ENCODE measurements at places on chromosomes 5 and 9.

DNA sequence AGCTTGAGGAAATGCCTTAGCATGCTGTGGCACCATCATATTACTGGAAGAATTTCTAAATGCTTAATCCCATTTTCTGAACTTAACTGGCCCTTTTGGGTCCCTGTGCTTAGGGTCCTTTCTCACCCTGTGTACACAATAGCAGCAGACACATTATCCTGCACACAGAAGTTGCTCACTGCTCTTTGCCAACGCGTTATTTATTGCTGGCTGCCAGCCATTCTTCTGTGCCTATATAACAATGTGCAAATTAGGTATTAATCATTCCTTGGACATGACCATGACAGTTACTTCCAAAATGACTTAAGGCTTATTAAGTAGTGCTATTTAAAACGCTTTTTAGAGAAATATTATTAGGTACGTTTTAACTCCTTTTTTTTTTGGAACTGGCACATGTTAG lies 134.7 kb downstream of the FBN2 start:
- no peak for DNase-seq

GRCh38 chr9:38041564-38042243 lies 27.3 kb downstream of the SHB start:
- DNase-seq, result no peak

- no peak for DNase-seq
Measured at GRCh38 chr9:77453825-77454647, 194.1 kb downstream of the GNA14 start.

DNA sequence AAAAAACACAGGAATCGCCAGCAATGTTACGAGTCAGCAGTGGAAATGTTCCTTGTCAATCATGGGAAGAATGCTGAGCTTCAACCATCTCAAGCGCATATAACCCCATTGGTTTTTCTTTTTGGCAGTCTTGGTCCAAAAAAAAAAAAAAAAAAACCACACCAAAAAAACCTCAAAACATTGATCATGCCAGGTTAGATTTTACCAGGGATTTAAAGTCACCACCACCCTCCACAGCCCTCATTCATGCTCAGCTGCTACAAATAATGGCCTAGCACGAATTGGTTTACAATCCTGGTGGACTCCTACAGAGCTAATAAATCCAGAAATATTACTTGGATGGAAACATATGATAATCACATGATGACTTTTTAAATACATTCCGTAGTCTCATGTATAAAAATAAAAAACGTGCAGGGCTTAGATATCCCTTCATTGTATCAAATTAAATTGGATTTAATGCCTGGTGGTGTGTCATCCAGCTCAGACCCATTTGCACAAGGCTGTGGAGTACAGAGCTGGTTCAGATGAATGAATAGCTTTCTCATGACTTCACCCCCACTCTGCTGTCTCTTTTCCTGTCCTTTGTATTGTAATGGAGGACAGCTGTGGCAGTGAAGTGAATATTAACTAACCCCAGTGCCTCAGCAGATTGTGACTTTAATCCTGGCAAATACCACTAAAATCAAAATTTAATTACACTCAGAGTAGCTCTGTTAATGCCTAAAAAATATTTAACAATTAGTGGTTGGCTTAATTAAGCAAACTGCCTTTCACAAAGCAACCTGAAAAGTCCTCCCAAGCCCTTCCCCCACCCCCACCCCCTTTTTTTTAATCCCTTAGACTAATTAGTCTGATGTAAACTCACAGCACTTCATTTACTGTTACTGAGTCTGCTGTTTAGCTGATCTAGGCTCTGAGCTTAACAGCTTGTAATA lies 626.5 kb upstream of the ZNF608 start:
- DNase-seq, result peak; percentile 21

- DNase-seq, result no peak
Measured at GRCh38 chr5:18534119-18534518, 899.9 kb downstream of the TAF11L14 start.

DNA sequence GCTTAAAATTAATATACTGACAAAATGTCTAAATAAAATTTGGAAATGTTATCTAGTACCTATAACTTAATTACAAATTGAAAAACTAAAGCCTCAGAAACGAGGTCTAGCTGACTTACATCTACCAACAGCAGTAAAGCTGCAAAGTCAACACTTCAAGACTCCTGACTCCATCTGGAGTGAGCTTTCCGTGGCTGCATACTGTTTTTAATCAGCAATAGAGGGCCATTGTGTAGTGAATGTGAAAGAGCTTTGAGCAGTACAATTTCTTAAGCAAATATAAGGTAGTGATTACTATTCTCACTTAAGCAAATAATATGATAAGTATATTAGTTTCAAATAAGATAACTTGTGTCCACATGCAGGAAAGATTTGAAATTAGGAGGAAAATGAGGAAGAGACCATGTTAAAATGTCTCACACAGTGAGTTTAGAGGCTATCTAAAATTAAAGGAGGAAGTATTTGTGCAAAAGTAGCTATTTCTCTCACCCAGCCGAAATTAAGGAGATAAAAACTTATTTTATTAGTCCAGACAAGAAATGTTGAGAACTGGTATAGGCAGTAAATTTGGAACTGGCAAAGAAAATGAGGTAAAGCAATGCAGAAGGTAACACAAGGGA lies 6.4 kb downstream of the SPINK6 start:
- no peak for DNase-seq

GRCh38 chr9:107883496-107884124 lies 394.0 kb upstream of the KLF4 start:
- DNase-seq, result no peak

DNA sequence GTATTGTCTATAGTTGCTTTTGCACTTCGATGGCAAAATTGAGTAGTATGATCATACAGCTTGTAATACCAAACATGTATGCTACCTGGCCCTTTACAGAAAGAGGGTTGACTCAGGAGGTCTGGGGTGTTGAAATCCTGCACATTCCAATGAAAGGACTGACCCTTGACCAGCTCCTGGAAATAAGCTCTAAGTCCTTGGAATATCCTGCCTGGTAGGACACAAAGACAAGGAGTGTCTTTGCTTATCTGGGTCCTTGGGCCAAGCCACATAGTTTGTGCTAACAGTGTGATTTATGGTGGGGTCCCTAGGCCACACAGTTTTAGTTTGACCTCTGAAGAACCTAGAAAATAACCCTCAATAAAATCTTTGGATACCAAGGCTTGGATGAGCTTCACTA lies 89.3 kb upstream of the FTMT start:
- DNase-seq, result no peak

DNA sequence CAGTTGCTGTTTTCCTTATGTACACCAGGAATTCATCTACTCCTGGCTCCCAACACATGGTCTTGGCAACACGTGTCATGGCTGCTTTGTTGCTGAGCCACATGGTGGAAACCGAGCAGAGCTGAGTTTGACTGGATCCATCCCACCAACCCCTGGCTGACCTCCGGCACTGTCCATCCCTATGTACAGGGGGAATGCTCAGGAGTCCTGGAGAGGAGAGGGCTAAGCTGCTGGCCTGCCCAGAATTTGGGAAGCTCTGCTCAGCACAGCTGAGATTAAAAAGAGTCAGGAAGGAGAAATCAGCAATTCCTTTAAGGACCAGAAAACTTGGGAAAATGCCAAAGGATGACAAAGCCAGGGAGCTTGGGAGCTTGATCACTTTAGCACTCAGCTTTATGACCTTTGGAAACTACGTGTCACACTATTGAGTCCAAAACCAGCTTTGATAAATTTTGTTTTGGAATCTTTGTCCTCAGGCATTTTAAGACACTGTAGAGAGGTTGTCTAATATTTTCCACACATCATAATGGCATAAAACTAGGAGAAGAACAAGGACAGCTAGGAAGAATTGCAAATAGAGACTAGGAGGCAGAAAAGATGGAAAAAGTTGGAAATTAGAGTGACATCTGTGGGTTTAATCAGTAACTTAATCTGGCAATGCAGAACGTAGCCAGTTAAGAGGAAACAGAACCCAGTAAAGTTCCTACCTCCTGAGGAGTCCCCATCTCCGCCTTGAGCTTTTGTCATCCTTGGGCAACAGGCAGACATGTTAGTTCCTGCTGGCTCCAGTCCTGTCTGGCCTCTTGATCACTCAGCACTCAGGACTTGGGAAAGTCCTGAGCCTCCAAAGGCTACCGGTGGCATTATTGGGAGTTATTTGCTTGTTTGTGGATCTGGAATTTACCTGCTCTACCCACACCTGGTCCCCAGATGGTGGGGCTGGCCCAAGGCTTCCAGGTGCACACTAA lies 62.5 kb upstream of the PLPP1 start:
- DNase-seq, result no peak

- DNase-seq, result no peak
Measured at GRCh38 chr5:32505756-32506155, 61.2 kb upstream of the ZFR start.

GRCh38 chr5:172999372-172999973 lies 15.9 kb downstream of the ATP6V0E1 start:
- no peak for DNase-seq

DNA sequence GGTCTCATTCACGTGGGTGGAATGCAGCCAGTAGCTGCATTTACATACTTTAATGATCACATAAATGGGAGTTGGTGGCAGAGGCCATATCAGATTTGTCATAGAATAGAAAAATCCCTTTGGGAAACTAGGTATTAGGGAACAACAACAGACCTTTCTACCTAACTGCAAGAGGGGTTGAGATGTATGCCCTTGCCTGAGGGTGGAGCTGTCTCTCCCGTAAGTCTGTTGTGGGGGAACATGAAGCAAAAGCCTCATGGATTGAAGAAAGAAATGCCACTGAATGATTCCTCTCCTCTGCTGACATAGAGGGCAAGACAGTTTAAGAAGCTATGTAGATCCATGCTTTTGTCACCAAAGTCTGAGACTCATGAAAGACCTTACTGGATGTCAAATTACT lies 461.3 kb downstream of the SPOCK1 start:
- DNase-seq, result no peak

DNA sequence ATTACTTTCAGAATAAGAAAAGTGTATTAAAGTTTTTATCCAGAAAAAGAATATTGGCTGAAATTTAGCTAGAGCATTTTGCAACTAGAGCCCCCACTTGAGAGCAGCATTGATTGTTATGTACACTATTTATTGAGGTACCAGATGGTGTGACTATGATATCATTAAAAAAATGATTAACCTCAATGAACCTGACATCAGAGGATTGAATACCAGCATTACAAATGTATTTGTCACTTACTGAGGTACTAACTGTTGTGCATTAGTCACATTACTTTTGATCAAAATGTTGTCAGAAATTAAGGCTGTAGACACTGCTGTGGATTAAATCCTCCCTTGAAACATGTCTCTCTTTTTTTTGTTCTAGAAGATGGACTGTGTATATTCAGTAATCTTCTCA lies 127.8 kb upstream of the DHFR start:
- DNase-seq, result no peak

Data from hippocampal formation (tissue), 2 donors.